ENCODE measurements at places on chromosomes 11 and 22. TPM values are rescaled to one million over a fixed set of nuclear protein-coding genes. Genes with fewer than 3 reads are reported as not detected.

The TEX54 gene
- total RNA-seq, result 0.77 TPM

The C11orf97 gene
- total RNA-seq, result not detected

The PGA5 gene
- total RNA-seq, result not detected

The GAB4 gene
- not detected for total RNA-seq

The YPEL4 gene
- total RNA-seq, result not detected

The MFRP gene
- not detected for total RNA-seq

DNA sequence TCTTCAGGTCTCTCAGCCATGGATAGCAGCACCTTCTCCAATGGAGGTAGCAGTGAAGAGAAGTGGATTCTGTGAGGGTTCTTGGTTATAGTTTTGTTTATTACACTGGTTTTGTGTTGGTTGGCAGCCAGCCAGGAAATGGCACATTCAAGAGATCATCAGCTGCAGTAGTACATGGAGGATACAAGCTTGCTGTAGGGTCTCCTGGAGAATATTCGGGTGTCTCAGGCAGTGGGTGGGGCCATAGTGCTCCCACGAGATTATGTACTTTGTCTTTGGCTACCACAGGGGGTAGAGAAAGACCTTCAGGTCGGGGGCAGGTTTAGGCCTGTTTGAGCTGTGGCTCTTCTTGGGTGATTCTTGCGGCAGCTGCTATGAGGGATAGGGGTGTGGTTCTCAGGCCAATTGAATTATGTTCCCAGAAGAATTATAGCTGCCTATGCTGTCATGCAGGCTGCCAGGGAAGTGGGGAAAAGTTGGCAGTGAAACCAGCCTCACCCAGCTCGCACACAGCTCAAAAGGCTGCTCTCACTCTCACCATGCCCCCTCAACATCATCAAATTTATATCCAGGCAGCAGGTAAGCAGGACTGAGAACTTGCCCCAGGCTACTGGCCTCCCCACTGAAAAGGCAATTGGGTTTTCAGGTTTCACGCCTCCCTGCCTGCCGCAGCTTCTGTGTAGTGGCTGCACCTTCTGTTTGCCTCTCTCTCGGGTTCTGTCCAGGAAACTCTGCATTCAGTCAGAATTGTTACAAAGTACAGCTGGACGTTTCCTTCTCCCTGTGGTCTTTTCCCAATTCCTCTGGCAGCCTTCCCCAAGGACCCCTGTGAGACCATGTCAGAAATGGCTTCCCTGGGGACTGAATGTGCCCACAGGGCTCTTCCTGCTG is 435.5 kb downstream of the LUZP2 start:
- H3K36me3 ChIP-seq, result no peaks in the 10 kb centered on the region
- no peak overlapping the region for H3K4me3 ChIP-seq
- H3K4me1 ChIP-seq, result no peaks in the 10 kb centered on the region
- no peak for DNase-seq

- H3K36me3 ChIP-seq, result no peaks in the 10 kb centered on the region
- no peak overlapping the region for H3K4me3 ChIP-seq
- peaks cover 40% of the 10 kb centered on the region for H3K4me1 ChIP-seq
- H3K27me3 ChIP-seq, result no peaks in the 10 kb centered on the region
Measured at GRCh38 chr22:40237788-40238424, 60.2 kb downstream of the TNRC6B start.

DNA sequence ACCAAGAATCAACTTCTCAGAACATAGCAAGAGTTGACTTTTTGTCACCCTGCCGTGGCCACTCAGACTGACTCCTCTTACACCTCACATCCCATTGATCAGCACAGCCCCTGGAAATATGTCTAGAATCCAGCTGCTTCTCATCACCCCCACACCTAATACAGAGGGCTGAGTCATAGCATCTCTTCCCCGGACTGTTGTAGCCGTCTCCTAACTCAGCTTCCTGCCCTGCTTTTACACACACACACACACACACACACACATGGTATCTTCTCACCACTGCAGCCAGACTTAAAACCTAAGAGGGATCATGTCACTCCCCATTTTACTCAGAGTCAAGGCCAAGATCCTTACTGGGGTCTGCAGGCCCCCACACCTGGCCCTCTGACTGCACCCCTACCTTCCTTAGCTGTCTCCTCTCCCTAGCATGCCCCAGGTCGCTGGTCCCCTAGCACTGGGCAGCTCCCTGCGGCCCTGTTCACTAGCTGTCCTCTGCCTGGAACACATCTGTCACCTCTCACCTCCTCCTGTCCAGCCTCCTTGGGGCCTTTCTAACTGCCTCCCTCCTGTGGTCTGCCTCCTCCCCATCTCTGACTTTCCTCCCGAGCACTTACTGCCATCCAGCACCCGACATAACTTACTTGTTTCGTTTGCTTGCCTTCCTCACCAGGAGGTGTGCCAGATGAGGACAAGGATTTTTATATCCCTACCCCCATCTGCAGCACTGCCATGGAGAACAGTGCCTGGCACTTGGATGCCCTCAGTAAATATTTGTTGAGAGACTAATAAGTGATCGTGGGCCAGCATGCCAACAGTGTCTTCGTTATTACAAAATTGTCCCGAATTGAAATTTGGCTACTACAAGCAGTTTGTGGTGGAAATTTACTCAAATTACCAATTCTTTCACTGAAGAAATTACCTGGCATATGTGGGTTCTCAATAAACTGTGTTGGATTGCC is 61.9 kb downstream of the BMAL1 start:
- peaks cover 4% of the 10 kb centered on the region for H3K4me1 ChIP-seq
- H3K27me3 ChIP-seq, result no peaks in the 10 kb centered on the region
- no peak overlapping the region for H3K4me3 ChIP-seq
- H3K36me3 ChIP-seq, result no peaks in the 10 kb centered on the region
- peak; percentile 60 for DNase-seq
- H3K27ac ChIP-seq, result no peak overlapping the region

GRCh38 chr22:29122041-29122440 is 49.2 kb downstream of the KREMEN1 start:
- no peaks in the 10 kb centered on the region for H3K36me3 ChIP-seq
- H3K4me3 ChIP-seq, result no peak overlapping the region
- no peak for DNase-seq
- H3K27me3 ChIP-seq, result no peaks in the 10 kb centered on the region

DNA sequence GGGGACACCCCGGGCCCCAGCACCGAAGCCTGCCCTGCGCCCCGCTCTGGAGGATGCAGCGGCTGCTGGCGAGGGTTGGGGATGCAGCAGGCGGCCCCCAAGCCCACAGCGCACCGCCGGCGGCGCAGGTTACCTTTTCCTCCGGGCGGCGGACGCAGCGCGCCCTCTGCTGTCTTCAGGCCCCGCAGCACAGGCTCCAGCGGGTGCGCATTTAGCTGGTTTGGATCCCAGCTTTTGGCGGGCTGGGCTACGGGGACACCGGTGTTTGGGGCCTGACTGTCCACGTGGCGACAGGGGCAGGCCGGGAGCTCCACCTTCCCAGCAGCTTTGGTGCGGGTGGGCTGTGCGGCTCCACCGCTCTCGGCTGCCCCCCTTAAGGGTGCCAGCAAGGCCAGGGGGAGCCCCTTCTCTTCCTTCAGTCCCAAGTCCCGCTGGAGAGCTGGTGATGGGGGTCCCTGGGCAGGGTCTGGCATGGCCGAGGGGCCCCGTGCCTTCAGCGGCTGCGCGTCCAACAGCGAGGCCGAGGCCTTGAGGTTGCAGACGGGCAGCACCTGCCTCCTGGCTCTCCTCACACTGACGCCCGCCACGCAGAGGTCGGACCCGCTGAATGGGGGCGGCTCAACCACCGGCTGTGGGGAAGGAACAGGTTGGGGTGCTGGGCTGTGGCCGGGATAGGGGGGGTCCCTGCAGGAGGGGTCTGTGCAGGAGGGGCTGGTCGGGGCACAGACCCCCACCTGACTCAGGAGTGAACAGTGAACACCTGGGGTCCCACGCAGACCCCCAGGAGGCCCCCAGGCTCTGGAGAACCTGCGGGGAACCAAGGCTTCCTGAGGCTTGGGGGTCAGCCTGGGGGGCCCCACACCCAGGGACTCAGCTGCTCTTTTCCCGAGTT is 18.0 kb upstream of the IL17REL start:
- no peak overlapping the region for H3K4me3 ChIP-seq
- DNase-seq, result peak; percentile 88
- no peaks in the 10 kb centered on the region for H3K27me3 ChIP-seq

DNA sequence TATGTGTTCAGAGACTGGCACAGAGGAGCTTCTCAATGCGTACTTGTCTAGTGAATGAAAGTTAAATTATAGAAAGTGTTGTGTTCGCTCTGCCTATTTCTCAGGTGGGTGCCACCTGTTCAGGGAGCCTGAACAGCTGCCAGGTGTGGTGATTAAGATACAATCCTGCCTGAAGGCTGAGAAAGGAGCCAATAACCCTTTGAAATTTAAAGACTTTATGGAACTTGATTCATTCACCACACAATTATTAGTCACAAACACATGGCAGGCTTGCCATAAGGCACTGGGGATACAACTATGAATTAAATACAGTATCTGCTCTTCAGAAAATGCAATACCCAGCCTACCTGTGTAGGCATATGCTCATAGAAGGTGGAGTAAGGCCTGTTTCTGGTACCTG is 92.9 kb upstream of the AMOTL1 start:
- no peak for DNase-seq
- no peaks in the 10 kb centered on the region for H3K4me1 ChIP-seq
- no peaks in the 10 kb centered on the region for H3K36me3 ChIP-seq
- no peak overlapping the region for H3K27ac ChIP-seq
- no peaks in the 10 kb centered on the region for H3K27me3 ChIP-seq

DNA sequence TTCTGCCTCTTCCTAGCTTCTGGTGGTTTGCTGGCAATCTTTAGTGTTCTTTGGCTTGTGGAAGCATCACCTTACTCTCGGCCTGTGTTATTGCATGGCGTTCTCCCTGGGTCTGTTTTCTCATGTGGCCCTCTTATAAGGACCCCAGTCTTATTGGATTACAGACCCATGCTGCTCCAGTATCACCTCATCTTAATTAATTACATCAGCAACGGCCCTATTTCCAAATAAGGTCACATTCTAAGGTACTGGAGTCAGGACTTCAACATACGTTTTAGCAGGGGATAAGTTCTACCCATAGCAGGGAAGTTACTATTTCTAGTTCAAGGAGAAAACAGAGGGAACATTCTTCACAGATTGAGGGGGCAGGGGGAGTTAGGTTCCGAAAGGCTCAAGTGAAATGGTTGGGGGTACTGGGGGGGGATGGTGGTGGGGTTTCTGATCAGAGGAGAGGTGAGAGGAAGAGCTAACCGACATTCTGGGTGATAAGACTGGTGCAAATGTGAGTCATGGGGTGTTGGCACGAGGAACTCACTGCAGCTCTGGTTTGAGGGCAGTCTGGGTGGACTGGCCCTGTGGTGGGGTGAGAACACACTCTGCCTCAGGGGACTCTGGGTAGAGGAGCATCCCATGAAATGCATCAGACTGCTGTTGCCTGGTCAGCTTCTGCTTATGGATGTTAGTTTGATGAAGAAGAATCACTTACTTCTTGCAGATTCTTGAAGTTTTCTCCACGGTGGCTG is 51.5 kb upstream of the ZBED5 start:
- DNase-seq, result no peak
- no peak overlapping the region for H3K27ac ChIP-seq
- no peaks in the 10 kb centered on the region for H3K27me3 ChIP-seq
- no peak overlapping the region for H3K4me3 ChIP-seq
- peaks cover 10% of the 10 kb centered on the region for H3K4me1 ChIP-seq

GRCh38 chr11:102268985-102269470 is 48.3 kb upstream of the BIRC3 start:
- no peak for DNase-seq
- no peaks in the 10 kb centered on the region for H3K27me3 ChIP-seq
- no peaks in the 10 kb centered on the region for H3K36me3 ChIP-seq
- peak overlapping the region; percentile 18 for H3K4me3 ChIP-seq
- H3K4me1 ChIP-seq, result peaks cover 10% of the 10 kb centered on the region
- H3K27ac ChIP-seq, result no peak overlapping the region
